ENCODE measurements at places on chromosomes 5 and 9.

GRCh38 chr5:30918171-30918570 lies 275.3 kb upstream of the CDH6 start:
- DNase-seq, result peak; percentile 92

GRCh38 chr5:59356813-59357380 lies 536.6 kb downstream of the PDE4D start:
- no peak for DNase-seq

DNA sequence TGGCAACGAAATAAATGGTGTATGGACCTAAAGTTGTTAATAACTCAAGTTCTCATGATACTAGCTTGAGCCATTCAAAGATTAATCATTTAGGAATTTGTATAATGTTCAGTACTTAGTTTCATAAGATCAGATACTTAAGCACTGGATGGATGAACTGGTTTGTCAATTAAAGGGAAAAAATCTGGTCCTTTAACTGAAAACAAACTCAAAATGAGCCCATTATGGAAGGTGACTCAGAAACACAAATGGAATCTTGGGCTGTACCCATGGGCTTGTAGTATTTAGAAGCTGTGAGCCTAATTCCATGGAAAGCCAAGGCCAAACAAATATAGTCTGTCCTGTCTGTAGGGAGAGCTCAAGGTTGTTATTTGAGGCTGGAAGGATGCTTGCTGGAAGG lies 27.6 kb upstream of the ADRB2 start:
- DNase-seq, result no peak

DNA sequence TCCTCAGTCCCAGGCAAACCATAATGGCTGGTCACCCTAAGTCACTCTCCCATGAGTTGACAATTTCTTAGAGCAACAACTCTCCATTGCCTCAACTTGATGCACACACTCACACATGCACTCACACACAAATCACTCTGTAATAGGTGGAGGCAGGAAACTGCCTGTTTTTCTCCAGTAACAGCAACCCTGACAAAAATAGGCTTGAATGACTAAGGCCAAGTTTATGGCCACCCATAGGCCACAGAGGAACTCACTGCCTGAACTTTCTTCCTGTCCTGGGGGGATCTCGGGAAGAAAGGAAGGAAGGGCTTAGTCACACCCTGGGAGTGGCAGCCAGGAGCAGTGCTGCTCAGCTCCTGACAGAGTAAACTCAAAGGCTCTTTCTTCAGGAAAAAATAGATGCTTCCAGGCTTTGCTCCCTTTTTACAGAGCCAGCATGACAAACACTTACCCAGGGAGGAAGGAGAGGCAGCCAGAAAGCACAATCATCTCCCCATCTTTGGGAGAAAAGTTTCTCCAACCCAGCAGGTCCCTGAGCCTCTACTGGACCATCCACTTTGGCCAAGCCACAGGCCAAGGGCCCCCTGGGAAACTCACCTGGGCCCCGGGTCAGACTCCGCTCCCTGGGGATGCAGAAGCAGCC lies 368 bp downstream of the SH3TC2 start:
- DNase-seq, result peak; percentile 77

GRCh38 chr5:140072812-140073211 lies 29.7 kb upstream of the NRG2 start:
- DNase-seq, result no peak

DNA sequence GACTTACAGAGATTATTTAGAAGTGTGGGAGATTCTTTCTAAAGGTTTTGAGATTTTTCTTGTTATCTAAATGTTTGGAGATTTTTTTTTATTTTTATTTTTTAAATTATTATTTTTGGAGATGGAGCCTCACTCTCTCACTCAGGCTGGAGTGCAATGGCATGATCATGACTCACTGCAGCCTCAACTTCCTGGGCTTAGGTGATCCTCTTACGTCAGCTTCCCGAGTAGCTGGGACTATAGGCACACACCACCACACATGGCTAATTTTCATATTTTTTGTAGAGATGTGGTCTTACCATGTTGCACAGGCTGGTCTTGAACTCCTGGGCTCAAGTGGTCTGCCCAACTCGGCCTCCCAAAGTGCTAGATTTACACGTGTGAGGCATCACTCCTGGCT lies 694.5 kb downstream of the TLE1 start:
- DNase-seq, result peak; percentile 81

DNA sequence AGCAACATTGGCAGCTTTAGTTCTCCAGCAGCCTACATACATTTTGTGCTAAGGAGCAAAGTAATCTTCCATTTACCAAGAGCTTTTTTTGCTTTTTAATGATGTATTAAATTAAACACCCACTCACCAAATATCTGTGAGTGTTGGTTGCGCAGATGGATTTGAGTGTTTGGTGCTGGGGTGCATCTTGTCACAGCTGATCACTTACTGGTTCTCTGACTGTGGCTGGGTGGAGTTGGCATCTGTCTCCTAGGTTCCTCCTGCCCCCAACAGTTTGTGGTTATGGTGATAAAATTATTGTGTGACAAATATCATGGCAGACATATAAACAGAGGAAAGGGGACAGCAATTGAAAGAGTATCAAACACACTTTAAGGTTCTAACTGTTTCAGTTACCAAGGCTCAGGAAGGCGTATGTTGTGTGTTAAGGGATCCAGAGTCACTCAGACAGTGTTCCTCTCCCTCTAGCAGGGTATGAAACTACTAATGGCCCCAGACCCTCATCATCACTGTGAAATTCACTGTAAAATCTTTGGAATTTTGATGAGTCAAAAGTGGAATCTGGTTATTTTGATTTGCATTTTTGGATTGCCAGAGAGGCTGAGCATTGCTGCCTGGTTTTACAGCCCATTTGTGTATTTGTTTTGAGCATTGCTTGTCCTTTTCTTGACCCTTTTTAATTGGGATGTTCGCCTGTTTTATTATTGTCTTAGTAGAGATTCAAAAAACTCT lies 81.7 kb downstream of the PDE8B start:
- DNase-seq, result peak; percentile 60

- peak; percentile 25 for DNase-seq
Measured at GRCh38 chr5:67095346-67096171, 101.0 kb downstream of the CD180 start.

DNA sequence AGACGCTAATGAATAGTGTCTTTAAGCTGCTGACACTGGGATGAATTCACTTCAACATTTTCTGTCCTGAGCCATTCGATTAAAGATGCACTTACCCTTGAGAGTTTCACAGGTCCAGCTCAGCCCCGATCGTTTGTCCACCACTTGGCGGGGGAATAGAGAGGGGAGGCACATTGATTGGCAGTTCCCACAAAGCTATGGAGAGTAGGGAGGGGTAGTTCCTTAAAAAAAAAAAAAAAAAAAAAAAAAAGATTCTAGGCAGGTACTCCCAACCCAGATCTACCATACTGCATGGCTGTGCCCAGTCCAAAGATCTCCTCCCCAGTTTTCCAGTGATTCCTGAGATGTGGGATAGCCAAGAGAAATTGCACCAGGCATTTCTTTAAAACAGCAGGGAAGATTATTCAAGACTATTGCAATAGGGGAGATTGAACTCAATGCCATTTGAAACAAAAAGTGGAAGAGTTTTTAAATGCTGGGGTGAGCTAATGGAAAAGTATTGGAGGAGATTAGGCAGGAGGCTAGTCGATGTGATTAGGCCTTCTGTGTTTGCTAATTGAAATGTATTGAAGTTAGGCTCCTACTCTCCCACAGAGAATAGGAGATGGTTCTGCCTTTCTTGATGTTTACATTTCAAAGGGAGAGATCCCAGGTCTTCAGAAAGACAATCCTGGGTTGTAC lies 2217.4 kb upstream of the WWC1 start:
- DNase-seq, result no peak

GRCh38 chr9:33129886-33130881 lies 37.0 kb downstream of the B4GALT1 start:
- DNase-seq, result peak; percentile 37

DNA sequence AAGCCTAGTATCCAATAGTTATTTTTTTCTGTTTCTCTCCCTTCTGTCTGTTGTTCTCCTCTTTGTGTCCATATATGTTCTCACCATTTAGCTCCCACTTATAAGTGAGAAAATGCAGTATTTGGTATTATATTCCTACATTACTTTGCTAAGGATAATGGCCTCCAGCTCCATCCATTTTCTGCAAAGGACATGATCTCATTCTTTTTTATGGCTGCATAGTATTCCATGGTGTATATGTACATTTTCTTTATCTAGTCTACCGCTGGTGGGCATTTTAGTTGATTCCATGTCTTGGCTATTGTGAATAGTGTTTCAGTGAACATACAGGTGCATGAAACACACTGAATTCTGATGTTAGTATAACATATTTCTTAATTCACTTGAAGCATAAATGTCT lies 348.9 kb upstream of the TRPC7 start:
- no peak for DNase-seq

DNA sequence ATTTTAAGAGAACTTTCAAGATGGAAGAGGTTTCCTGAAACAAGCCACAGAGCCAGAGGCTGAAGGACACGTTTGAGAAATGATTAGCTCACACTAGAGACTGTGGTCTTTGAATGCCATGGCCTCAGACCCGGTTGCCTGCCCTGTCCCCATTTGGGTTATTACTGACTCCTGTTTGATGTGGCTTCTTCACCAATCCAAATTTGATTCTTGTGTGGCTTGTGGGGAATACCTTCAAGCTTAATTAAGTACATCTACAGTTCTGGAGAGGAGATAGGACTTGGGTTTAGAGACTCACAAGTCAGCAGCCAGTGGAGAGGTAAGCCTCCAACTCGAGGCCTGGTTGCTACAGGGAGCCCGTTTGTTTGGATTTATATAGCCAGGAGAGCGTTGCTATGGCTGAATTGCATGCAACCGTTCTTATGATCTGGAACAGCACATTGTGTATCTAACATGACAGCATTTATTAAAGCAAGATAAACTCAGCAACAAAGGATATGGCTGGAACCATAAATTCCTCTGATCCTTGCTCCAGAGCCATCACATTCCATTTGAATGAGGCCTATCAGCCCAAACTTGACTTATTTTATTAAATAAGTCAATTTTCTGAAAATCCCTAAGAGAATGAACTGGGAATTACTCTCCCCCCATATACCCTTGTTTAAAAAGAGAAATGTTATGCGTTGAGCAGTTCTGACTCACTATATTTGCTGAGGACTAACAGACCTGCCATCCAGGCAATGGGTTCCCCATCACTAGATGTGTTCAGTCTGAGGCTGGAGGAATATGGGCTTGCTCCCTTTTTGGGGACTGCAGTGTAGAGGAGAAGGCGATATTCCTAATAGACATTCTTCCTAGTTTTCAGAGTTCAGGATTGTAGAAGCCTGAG lies 88.4 kb upstream of the TNFSF8 start:
- peak; percentile 96 for DNase-seq

- peak; percentile 32 for DNase-seq
Measured at GRCh38 chr5:92518318-92518904, 1062.6 kb downstream of the NR2F1-AS1 start.

GRCh38 chr9:87751868-87752267 lies 25.9 kb downstream of the CTSL start:
- no peak for DNase-seq
